ENCODE measurements at places on chromosomes 3 and 15.

- no peak for DNase-seq
Measured at GRCh38 chr3:159634483-159634882, 354.2 kb upstream of the IL12A start.

DNA sequence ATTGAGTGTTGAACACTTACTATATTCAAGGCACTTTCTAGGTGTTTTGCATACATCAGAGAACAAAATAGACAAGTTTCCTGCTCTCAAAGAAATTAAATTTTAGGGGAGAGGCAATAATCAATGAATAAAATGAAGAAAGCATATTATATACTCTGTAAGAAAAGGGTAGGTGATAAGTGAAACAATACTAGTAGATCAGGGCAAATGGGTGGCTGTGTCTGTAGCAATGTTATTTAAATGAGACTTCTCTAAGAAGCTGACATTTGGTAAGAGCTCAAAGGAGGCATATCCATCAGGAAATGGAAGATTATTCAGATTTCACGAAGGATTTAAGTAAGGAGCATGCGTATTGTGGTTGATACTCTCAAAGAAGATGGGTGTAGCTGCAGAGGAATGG is 1291.6 kb downstream of the NSUN3 start:
- DNase-seq: no peak

DNA sequence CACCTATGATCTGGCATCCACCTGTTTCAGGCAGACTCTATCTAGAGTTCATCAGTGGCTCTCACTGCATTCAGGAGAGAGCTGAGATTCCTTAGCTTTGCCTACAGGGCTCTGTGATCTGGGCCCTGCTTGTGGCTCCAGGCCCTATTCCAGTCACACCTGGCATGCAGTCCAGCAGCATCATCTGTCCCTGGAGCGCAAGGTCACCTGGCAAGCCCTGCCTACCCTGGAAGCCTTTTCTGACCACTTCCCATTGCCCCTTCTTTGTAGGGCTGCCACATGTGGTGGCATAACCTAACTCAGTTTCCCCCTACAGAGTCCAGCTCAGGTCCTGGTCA is 115.1 kb upstream of the PLXNA1 start:
- no peak for DNase-seq

GRCh38 chr3:137420198-137420995 is 343.7 kb upstream of the SOX14 start:
- no peak for DNase-seq

GRCh38 chr3:13115991-13116390 is 42.8 kb upstream of the IQSEC1 start:
- no peak for DNase-seq

GRCh38 chr3:4950948-4951347 is 28.3 kb upstream of the BHLHE40 start:
- no peak for DNase-seq

DNA sequence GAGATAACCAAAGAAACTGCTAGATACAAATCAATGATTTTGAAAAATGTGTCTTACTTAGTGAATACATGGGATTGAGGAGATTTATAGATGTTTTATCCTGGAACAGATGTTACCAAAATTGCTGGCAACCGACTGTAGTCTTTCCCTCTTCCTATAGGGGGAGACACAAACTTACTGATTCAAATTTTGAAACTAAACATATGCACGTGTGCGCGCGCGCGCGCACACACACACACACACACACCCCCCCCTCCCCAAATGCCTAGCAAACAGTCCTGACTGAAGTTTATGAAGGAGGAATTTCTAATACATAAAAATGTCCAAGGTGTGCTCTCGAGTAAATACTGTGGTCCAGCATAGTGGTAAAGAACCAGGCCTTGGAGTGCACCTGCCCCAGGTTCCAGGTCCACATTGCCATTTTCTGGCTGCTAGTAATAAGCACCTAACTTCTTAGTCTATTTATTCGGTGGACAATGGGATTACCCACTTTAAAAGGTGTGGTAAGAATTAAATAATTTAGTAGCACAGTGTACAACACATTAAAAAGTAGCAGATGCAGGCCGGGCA is 18.5 kb upstream of the C3orf62 start:
- no peak for DNase-seq

DNA sequence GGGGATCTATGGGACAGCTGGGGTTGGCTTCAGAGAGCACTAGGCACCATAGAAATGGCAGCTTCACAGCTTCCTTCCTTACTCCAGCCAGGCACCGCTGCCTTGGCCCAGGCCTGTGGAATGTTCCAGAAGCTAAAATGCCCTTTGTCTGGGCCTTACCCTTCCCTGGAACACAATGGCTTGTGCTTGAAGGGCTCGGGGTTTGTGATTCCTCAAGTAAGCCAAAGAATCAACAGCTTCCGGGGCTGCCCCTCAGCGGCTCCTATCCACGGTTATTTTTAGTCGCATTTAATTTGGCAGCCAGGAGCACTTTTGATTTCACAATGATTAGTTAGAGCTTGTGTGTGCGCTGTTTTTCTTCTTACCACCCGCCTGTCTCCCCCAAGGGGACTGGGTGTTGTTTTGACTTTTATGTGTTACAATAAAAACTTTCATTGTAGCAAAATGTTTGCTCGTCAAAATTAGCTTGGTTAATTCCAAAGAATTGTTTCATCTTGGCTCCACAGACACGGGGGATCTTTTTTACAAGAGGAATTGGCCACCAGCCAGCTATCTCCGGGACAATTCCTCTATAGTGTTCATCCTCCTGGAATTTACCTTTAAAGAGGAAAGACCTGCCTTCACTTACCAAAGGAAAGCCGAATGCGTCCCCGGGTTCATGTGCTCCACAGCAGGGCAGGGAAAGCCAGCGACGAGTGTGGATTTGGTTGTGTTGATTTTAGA is 73.8 kb downstream of the TLE3 start:
- DNase-seq: no peak

DNA sequence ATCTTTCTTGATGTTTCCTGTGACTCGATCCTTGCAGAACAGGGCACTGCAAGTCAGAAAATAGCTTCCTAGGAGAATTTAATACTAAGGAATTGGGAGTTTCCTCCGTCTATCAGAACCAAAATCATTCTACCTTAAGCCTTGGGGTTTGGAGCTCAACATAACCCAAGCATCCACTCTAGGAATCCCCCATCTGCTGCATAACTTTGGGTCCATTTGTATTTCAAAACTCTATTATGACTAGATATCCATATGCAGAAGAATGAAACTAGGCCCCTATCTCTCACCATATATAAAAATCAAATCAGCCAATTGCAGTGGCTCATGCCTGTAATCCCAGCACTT is 61.7 kb upstream of the AKAP13 start:
- DNase-seq: no peak

- peak; percentile 95 for DNase-seq
Measured at GRCh38 chr15:78565097-78565950, at the start of gene CHRNA5. Gene CHRNA5 (plus strand): TSS chr15:78565520. CDS start chr15:78565720, 200 bp downstream.

GRCh38 chr3:138862924-138863775 is 28.4 kb upstream of the PIK3CB start:
- peak; percentile 19 for DNase-seq

GRCh38 chr3:85780806-85781205 is 822.0 kb downstream of the CADM2 start:
- DNase-seq: no peak

DNA sequence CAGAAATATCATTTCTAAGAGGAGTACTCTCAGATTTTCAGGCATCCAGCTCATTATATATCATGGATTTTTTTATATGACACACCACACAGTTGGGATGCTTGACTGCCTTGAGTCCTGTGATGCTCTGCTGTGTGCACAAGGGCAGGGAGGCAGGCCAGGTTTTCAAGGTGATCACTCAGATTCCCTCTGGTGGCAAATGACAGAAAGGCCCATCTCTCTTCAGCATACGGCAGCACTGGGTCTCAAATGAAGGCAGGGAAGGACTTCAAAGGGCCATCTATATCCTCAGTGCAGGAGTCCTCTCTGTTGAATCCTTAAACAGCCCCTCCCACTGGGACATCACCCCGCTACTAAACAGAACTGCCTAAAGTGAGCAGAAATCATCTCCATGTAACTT is 54.8 kb upstream of the MYO5C start:
- no peak for DNase-seq

DNA sequence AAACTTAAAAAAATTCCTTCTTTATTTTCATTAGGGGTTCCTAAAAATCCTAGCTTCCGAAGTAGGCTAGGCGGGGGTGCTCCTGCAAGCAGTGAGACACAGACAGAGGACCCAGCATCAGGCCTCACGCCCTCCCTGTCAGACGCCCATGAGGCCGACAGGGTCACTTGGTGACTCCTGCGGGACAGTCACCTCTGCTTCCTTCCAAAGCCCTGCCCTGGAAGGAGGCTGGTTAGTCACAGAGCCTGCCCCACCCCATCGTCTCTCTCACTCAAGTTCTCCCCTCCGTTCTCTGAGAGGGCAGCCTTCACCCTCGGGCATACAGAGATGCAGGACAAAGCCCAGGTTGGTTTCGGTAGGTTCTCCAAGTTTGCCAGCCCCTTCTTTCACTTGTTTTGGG is 38.6 kb downstream of the EHD4 start:
- DNase-seq: no peak

GRCh38 chr15:42608110-42608531 is 32.7 kb downstream of the STARD9 start:
- no peak for DNase-seq

DNA sequence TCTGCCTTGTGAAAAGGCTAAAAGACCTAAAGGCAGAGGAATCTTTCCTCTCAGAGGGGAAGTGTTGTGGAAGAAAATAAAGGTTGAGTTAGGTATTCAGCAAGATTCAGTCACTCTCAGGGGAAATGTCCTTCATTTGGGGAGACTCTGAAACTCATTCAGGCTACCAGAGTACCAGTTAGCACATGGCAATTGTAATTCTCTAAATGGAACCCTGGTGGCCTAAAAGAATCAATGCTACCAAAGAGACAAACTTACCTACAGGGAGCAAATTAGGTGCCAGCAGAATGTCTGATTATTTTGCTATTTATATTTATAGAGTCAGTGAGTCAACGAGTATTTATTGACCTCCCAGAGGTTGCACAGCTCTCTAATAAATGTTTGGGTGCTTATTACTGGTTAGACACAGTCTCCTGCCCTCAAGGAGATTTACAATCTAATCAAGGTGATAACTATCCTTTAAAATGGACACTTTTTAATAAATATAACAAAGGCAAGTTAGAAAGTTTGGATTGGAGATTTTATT is 33.9 kb upstream of the CDIN1 start:
- no peak for DNase-seq

DNA sequence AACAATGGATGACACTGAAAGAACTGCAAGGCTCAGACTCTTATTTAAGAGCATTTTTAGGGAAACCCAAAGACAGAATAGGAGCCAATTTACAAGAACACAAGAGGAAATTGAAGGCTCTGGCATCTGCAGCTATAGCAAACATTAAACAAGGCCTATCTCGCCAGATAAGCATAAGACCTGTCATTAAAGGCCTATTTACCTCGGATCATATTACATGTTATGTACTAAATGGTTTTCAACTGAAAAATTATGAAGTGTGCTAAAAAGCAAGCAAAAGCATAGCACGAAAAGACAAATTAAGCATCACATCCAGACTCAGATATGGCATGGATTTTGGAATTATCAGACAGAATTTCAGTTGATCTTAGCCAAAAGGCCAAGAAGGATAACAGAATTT is 617.1 kb downstream of the SQOR start:
- DNase-seq: no peak

GRCh38 chr3:99084826-99085225 is 183.3 kb upstream of the DCBLD2 start:
- no peak for DNase-seq

- no peak for DNase-seq
Measured at GRCh38 chr3:97772926-97773325, 8.4 kb downstream of the ARL6 start.

- DNase-seq: no peak
Measured at GRCh38 chr3:129829640-129830039, 63.9 kb downstream of the TMCC1 start.

- no peak for DNase-seq
Measured at GRCh38 chr3:188700918-188701317, 470.9 kb upstream of the TPRG1 start.

GRCh38 chr15:25687689-25688088 is 175.4 kb downstream of the ATP10A start:
- DNase-seq: no peak

GRCh38 chr3:181718369-181718768 is 6.6 kb downstream of the SOX2 start:
- no peak for DNase-seq

- DNase-seq: no peak
Measured at GRCh38 chr3:101179637-101180036, 140.7 kb downstream of the IMPG2 start.

DNA sequence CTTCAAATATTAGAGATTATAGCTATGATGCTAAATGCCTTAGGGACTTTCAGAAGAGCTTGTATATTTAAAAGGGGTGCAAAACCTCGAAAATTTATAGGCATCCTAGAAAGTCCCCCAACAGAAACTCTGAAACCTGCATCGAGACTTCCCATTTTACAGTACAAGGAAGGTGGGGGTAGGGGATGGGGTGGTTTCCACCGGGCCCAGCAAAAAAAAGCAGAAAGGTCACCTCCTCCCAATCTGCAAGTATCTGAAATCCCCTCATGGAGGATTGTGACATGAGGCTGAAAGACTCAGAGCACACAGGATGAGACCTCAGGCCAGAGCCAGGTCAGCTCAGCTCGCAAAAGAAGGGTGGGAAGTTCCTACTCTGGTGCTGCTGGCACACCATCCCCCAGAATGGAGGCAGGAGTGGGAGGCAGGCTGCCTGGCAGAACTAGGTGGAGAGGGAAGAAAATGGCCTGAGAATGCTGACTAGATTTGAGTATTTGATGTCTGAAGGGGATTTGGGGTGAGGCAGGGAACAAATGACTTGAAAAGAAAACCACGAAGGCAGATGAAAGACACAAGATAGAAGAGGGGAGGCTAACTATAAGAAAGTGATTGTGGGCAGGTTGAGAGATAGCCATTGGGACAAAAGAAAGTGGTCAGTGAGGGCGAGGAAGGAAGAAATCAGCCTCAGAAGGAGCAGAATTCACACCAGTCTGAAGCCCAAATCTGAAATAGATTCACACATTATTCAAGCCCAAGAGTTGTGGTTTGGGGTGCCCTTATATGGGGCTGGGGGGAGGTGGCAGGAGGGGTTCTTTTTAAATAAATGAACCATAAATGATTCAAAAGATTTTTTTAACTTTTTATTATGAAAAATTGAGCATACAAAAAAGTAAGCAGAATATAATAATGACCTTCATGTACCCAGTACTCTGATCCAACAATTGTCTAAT is 22.5 kb upstream of the TSC22D2 start:
- no peak for DNase-seq

GRCh38 chr15:101320501-101321052 is 25.5 kb upstream of the SNRPA1 start:
- DNase-seq: no peak

GRCh38 chr15:27260523-27260922 is 289.5 kb downstream of the GABRG3 start:
- DNase-seq: no peak

GRCh38 chr3:149145974-149146373 is 16.5 kb downstream of the HPS3 start:
- DNase-seq: no peak

All from progenitor cell of endocrine pancreas (in vitro differentiated cells).